Spleen (tissue), 13 donors: ENCODE measurements at places on chromosomes 6 and 20.

- no peak for DNase-seq
These were observed 14.2 kb upstream of the FAM162B start for GRCh38 chr6:116779573-116780164.

DNA sequence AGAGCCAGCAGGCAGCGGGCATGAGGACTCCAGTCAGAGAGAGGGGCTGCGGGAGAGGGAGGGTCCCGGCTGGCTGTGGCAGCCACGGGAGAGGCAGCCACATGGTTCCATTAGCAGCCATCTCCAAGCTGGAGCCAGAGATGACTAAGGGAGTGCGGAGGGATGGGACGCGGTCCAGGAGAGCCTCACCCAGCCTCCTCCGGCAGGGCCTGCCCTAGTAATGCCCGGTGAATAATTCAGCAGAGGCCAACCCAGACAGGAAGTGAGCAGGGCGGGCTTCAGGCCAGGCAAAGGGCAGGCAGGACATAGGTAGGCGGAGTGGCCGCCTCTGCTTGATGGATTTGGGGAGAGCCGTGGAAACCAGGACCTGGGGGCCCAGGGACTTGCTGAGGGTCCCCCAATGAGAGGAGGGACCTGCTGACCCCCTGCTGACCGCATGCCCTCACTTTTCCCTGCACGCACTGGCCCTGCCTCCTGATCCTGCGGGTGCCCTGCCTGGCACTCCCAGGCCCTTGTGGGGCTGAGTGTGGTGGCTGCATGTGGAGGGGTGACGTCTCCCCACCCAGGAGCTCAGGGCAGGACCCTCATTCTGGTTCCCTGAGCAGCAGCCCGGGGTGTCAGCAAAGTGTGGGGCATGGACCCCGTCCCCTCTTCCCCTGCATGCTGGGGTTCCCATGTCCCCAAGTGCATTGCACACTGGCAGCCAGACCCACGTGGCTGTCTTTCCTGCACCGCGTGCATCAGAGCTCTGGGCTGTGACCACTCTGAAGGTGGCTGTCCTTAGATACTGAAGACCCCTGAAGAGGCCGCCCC is 51.8 kb upstream of the SLCO4A1 start:
- DNase-seq, result no peak

DNA sequence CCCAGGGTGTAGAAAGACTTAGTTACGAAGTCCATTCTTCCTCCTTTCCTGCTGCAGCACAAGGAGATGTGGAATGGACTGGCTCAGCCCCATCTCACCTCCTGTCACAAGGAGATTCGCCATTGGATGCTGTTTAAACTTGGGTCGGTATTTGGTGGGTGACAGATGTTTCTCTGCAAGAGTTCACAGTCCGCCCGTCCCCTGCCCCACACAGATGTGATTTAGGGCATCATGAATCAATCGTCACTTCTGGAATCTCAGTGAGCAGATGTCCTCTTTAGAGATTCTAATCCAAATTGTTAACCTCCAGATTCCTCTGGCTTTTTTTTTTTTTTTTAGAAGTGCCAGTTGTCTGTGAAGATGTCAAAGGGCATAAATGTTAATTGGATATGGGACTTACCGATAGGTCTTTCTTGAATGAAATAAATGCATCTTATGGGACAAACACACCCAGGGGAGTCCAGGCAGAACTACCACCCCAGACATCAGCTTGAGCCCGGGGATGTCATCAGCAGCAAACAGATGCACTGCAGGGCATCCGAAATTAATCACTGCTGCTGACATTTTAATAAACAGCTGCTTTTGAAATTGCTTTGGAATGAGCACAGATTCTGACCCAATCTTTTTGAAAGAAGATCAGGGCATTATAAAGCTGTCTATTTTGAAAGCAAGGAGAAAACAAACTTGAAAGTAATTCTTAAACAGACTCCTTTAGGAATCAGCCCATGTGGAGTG is 117.6 kb upstream of the CDH4 start:
- no peak for DNase-seq

DNA sequence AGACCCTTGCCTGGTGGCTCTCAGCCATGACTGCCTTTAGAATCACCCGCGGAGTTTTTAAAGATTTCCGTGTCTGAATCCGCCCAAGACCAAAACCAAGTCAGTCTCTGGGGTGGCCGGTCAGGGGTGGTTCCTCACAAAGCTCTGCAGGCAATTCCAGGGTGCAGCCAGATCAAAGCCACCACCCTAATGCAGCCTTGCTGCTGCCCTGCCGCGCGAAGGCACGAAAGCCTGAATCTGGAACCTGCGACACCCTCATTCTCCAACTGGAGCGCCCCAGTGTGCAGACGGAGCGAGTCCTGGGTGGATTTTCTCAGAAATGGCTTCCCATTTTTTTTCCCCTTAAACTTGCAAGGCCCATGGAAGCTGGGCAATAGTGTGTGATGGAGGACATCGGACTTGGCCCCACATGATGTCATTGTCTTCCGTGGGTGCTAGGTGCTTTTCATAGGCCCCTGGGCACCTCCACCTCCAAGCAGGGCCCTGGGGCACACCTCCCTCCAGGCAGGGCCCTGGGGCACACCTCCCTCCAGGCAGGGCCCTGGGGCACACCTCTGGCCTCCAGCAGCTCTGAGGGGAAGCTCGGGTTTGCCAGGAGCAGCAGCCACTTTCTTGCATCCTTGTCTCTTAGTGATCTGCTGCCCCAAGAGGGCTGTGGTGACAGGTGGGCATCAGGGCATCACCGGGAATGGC is 343.1 kb downstream of the ZFAND3 start:
- DNase-seq, result no peak

DNA sequence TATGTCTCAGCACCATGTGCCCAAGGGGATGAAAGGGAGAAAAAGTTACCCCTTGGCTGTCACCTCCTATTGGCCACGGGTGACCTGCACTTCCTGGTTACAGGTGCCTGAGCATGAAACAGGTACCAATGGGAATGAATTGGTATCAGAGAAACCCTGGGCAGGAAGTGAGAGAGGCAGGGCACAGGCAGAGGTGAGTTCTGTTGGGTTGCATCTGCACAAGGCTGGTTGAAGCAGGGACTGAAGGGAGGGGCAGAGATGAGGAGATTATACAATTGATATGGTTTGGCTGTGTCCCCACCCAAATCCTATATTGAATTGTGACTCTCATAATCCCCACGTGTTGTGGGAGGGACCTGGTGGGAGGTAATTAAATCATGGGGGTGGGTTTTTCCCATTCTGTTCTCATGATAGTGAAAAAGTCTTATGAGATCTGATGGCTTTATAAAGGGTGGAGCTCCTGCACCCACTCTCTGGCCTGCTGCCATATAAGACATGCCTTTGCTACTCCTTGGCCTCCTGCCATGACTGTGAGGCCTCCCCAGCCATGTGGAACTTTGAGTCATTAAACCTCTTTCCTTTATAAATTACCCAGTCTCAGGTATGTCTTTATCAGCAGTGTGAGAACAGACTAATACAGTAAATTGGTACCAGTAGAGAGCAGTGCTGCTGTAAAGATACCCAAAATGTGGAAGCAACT is 291.8 kb downstream of the LRFN2 start:
- DNase-seq, result no peak

- no peak for DNase-seq
These were observed 106.9 kb upstream of the SGK1 start for GRCh38 chr6:134424798-134425170.

GRCh38 chr20:63740070-63740626 is 572 bp downstream of the SLC2A4RG start:
- peak; percentile 92 for DNase-seq

DNA sequence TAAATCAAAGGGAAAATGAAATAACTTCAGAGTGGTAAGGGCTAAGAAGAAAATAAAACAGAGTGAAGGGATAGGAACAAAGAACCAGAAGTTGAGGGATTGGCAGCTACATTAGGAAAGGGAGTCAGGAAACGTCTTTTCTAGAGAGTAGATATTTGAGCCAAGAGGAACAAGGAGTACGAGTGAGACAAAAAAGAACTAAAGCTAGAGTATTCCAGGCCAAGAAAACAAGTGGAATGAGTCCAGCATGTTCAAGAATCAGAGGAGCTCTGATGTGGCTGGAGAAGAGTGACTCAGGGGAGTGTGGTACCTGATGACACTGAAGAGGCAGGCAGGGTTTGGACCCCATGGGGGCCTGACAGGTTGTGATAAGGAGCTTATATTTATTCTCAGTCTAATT is 66.3 kb downstream of the CEP162 start:
- no peak for DNase-seq

- DNase-seq, result no peak
These were observed 127.0 kb downstream of the PACRG start for GRCh38 chr6:162854734-162855191.

GRCh38 chr6:127897484-127897883 is 3.4 kb downstream of the THEMIS start:
- no peak for DNase-seq

DNA sequence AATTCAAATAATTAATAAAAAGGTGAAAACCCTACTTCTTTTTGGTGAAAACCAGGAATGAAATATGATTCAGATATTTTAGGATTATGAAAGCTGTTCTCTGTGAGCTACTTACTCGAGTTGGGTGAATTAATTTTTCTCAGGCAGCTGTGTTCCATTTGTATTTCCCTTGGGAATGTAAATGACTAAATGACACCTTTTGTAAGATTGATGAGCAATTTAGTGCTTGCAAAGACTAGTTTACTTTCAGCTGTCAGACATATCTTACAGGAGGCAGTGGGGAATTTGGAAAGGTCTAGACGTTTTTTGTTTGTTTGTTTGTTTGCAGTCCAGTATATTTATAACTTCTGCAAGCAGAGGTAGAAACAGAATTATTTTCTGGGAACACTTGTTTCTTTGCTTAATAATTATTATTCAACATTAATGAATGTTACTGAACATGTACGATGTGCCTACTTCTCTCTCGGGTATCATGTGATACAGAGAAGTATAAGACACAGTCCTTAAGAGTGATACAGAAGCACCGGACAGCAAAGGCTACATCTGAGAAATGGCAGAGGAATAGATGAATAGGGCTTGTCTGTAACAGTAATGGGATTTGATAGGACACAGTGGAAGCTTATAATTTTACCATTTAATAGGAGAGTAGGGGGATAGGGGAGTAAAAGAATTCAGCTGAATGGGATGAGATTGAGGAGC is 91.3 kb downstream of the AKAP7 start:
- no peak for DNase-seq

- DNase-seq, result peak; percentile 73
These were observed 71.0 kb downstream of the SOX4 start for GRCh38 chr6:21664314-21665109.
